ENCODE measurements at places on chromosomes 6 and 20.

- no peak for DNase-seq
Observed at GRCh38 chr6:111562246-111562645, 43.4 kb downstream of the TRAF3IP2 start.

- DNase-seq, result no peak
Observed at GRCh38 chr6:7933794-7934193, 23.2 kb upstream of the TXNDC5 start.

DNA sequence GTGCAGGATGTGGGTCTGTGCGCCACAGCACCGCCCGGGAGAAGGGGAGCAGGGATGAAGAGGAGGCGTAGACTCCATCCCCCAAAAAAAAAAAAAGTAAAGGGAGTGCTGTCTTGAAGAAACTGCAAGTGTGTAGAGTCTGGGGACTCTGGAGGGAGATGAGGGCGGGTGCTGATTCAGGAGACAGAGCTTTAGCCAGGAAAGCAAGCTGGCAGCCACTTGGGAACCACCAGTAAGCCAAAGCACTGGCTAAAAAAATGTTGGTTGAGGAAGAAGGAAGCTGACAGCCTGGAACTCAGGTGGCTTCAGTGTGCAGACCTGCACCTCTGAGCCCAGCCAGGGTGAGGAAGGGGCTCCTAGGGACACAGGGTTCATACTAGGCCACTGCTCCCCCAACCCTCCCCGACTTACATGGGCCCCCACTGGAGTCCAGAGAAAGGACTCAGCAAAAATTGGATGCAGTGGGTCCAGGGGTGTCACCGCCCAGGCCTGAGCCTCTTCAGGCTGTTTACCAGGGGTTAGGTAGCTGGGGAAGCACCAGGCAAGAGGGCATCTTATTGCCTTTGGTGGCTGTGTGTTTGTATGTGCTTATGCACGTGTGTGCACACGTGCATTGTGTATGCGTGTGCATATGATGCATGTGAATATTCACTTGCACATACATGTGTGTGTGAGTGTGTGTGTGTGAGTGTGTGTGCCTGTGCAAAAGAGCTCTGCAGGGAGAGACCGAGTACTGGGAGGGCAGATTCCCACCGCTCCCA, 153.5 kb upstream of the MLN start:
- DNase-seq, result no peak

GRCh38 chr20:47343007-47343472, 13.5 kb downstream of the ZMYND8 start:
- DNase-seq, result no peak

DNA sequence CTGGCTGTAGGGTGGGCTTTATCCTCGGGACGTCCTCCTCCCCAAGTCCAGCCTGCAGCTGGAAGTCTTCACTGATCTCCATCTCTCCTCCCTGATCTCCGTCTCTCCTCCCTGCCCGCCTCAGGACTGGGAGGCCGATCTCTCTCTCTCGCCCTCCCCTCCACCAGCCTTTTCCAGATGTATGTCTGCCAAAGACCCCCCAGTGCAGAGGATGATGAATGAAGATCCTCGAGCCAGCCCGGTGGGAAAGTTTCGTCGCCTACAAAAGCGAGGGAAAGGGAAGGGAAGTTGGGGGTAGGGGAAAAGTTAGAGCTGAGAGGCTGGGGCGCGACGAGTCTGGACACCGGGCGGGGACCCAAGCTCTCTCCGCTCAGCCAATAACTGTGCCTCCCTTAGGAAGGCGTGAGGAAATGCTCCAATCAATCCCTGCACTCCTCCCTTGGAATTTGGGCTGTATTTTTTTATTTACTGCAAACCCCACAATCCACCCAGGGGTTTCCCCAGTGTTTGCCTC, 595 bp upstream of the SRF start:
- DNase-seq, result peak; percentile 90

GRCh38 chr6:128204616-128205015, 303.8 kb upstream of the THEMIS start:
- no peak for DNase-seq

DNA sequence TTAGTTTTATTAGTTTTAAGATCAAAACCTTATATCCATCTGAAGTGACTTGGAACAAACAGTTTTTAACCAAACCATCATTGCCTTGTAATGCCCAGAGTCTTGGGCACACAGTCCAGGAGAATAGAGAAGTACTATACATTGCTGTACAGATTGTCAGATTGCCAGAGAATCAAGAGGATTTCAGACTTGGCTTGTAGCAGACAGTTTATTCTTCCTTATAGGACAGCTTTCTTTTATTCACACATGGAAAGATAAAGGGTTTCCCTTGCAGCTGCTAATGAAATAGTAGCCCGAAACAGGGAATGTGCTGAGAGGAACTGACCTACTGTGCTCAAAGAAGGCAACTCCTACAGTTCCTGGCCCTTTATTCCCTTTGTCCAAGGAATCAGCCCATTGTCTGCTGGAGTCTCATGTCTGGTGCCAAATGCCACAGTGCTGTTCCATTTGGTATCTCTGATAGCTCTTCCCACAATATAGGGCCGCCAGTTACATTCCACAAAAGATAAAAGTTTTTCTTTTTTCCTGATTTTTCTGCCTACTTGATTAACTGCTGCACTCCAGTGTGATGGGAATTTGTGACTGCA, 30.6 kb downstream of the DCBLD1 start:
- no peak for DNase-seq

- DNase-seq, result no peak
Observed at GRCh38 chr20:63958964-63959698, 2.9 kb upstream of the UCKL1 start.

DNA sequence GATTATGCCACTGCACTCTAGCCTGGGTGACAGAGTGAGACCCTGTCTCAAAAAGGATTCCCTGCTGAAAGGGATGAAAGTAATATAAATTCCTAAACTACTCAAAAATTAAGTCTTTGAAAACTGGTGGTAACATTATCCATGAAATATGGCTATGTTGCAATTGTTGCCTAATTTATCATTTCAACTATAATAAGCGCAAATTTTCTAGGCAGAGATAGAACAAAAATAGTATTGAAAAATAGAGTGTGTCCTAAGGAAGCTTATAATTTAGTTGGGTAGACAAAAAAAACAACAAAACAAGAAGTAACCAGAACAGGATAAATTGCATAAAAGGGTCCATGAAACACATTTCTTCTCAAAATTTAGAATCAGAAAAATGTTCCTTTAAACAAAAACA, 68.0 kb downstream of the FKBP5 start:
- no peak for DNase-seq

GRCh38 chr20:18740726-18741125, 72.9 kb upstream of the SCP2D1 start:
- DNase-seq, result no peak

- no peak for DNase-seq
Observed at GRCh38 chr6:43076464-43077332, 584 bp downstream of the PTK7 start.

GRCh38 chr20:10654630-10655029, 19.2 kb downstream of the JAG1 start:
- no peak for DNase-seq

DNA sequence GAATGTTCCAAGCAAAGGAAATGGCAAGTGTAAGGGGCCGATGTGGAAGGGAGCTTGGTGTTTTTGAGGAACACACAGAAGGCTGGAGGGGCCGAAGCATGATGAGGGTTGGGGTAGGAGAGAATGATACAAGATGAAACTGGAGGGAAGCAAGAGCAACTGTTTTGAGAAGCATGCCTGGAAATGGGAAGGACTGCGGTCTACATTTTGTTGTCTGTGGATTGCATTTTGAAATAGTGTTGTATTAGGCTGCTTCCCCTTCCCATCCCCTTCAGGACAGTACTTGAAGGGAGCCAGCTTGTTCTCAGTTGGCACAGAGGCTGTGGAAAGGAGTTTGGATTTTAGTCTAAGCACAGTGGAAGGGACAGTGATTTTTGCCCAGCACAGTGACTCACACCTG, 2.2 kb downstream of the TM9SF4 start:
- no peak for DNase-seq

- no peak for DNase-seq
Observed at GRCh38 chr6:126628125-126628524, 288.2 kb downstream of the CENPW start.

DNA sequence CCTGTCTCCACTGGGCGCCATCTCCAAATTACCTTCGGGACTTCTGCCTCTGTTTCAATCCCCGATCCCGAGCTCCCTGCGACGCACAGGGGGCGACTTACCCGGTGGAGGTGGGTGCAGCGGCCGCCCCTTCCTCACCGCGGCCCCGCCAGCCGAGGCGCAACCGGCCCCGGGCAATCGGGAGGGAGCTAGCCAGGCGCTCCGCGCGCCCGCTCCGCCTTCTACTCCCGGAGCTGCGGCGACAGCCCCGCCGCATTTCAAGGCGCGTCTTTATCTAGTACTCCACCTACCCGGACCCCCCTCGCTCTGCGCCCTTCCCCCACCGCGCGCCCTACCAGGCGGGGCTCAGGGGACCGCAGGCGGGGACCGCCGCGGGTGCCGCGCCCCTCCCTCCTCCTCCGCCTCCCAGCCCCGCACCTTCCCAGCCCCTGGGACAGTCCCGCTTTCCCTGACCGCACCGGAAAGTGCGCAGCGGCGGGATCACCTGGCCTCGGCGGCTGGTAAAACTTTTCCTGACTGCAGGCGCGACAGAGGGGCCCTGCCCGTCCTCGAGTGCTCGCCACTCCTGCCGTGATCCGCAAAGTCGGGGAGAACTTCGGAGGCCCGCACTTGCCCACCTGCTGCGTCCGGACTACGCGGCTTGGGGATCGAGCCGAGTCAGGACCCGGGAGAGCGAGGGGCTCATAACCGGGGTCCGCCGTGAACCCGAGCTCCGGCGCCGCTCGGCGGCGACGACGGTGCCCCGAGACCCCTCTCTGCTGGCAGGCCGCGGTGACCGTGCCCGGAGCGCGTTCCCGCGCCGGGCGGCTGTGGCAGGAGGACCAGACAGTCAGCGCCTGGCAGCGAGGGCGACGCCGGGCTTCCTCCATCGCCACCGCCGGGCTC, 8.0 kb upstream of the NKX2-2 start:
- DNase-seq, result no peak

DNA sequence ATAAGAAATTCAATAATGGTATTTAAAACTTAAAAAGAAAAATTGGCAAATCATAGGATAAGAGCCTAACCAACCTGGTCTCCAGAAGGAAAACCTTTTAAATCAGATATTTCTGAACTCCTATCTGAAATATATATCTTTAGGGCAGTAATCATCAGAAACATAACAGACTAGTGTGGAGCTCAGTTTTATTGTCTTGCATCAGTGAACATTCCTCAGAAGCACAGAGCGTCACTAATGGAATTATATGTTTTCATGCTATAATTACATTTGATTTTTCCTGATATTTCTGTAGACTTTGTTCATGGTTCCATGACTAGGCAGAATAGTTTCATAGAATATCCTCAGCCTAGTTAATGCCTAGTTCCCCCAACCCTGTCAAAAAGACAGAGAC, 262.2 kb downstream of the EYA4 start:
- DNase-seq, result no peak

DNA sequence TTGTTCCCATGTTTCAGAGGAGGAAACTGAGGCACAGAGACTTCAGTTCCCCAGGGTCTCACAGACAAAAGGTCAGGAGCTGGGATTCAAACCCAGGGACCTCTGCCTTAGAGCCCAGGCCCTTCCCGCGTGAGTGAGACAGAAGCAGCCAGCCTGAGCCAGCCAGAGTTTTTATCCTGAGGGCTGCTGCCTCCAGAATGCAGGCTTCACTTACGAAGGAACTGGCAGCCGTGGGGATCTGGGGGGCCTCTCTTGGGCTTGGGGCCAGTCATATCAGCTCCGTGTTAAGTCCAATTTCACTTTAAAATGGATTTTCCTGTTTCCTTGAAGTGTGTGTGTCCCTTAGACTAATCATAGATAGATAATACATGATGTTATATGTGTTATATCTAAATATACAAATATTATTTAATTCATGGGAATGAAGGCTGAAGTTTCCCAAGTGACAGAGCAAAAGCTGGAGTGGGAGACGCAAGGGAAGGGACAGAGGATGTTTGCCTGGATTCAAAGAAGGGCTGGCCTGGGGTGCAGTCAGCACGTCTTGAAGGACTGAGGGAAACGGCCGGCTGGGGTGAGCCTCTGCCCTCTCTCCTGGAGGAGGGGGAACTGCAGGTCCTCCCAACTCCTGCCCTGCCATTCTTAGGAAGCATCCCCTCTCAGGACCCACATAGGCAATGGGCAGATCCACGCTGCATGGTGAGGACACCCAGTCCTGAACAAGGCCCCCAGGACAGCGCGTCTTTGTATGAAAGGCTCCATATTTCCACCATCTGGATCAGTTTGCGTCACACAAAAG, 320.1 kb downstream of the CDH4 start:
- DNase-seq, result no peak

- DNase-seq, result no peak
Observed at GRCh38 chr6:16756660-16757255, 4.5 kb downstream of the ATXN1 start.

- no peak for DNase-seq
Observed at GRCh38 chr6:145480024-145480423, 255.3 kb downstream of the EPM2A start.

All from SHP77 treated with DMSO at 0.1 percent for 48 hours (cell line).